GM13977 (cell line): ENCODE measurements at places on chromosomes 3 and 15.

DNA sequence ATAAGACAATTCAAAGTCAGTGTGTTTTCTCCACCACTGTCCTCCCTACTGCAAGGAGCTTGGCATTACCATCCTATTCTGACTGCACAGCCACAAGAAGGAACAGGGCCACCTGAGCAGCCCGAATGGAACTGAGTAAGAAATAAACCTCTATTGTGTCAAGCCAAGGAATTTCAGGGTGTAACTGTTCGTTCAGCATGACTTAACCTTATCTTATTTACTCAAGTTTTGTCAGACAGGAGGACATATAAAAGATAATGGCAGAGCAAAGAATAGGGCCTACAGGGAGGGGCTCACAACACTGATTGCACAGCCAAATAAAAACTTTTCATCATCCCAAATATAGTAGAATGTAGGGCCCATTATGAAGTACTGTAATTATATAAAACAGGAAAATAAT, 236.1 kb downstream of the NEK10 start:
- DNase-seq: no peak

- DNase-seq: no peak
Observed at GRCh38 chr15:29870495-29871151, 48.4 kb upstream of the TJP1 start.

DNA sequence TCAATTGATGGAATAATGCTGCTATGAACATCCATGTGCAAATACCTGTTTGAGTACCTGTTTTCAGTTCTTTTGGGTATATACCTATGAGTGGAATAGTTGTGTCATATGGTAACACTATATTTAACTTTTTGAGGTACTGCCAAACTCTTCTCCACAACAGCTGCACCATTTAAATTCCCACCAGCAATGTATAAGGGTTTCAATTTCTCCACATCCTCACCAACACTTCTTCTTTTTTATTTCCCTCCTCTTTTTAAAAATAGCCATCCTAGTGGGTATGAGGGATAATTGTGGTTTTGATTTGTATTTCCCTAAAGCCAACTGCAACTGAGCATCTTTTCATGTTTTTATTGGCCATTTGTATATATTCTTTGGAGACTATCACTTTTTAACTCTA, 31.3 kb upstream of the ARHGEF3 start:
- DNase-seq: no peak

DNA sequence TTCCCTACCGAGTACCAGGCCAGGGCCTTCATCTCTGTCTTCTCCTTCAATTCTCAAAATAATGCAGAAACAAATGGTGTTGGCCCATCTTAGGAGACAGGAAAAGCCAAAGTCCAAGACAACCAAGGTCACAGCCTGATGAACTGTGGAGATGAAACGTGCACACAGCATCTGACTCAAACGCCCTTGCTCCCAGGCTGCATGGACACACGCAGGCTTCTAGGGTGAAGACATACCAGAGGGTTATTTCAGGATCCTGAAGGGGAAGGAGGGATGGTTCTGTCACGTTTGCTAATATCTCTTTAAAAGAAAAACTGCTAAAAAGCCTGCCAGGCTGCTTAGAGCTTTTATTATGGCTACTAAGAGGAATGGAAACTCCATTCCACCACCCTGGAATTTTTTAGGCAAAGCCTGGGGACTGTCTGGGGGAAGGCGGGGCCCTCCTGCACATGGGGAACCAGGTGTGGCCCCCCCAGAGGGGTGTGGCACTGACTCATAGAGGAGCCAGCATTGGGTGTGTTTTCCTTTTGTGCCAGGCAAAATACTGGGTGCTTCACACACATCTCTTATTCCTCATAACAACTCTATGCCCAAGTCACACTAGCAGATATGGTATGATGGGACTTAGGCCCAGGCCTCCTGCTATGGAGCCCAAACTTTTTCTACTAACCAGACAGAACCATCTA, 62.9 kb downstream of the UMPS start:
- DNase-seq: no peak

- DNase-seq: no peak
Observed at GRCh38 chr3:152184971-152185686, 83.6 kb upstream of the MBNL1 start.

DNA sequence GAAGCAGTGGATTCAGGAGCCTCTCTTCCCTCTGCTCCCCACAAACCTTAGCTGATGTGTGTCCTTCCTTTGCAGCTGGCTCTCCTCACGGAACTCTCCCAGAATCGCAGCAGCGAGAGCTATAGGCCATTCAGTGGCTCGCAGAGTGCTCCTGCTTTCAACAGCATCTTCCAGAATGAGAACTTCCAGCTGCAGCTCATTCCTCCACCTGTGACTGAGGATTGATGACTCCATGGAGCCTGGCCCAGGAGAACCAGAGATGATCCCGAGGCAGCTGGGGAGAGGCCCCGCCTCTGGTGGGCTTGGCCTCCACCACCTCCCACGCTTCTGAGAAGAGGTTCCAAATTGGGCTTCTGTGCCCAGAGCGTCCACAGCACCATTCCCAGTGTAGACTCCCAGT, 101.1 kb downstream of the C3orf70 start:
- no peak for DNase-seq

- DNase-seq: no peak
Observed at GRCh38 chr3:161560008-161560637, 63.5 kb downstream of the OTOL1 start.

GRCh38 chr3:129014148-129014547, 13.0 kb downstream of the EFCC1 start:
- DNase-seq: no peak

DNA sequence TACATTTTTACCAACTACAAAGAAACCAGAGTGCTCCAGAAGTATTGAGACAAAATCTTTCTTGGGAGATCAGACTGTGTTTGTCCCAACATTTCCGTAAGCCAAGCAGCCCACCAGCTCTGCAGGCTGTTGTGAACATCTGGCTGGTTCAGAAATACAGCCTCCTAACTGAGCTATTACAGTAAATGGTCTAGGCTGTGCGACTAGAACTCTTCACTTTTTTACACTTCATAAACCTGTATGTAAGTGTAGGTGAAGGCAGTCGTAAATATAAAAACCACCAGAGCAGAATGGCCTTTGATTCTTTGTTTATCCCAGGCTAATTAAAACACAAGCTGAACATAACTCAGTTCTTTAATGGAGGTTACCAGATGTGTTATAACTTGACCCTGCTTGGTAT, 235.3 kb downstream of the ARRDC4 start:
- no peak for DNase-seq

DNA sequence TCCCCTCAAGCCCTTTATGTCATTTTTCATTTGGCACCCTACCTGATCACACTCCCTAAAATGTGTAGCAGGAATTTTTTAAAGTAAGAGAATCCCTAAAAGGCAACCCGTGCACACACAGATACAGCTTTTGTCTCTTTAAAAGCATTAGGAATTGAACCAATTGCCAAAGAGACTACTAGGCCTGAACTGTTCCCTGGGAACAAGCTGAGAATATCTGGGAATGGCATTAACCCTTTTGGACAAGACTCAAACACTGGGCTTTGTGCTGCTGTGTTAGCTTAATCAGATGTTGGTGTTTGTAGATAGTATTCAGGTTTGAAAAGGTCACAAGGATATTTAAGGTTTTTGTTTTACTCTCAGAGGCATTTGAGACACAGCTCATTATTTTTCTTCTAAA, 414.4 kb upstream of the PDZRN3 start:
- no peak for DNase-seq

DNA sequence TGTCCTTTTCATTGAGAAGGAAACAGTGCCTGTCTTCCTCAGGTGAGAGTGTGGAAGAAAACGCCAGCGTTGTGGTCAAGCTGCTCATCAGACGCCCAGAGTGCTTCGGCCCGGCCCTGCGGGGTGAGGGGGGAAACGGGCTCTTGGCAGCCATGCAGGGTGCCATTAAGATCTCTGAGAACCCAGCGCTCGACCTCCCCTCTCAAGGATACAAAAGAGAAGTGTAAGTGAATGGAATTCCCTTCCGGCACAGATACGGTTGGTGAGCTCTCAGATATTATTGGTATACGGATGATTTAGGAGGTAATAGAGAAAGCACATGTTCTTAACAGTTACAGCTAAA, 245.7 kb upstream of the CHRM5 start:
- no peak for DNase-seq

DNA sequence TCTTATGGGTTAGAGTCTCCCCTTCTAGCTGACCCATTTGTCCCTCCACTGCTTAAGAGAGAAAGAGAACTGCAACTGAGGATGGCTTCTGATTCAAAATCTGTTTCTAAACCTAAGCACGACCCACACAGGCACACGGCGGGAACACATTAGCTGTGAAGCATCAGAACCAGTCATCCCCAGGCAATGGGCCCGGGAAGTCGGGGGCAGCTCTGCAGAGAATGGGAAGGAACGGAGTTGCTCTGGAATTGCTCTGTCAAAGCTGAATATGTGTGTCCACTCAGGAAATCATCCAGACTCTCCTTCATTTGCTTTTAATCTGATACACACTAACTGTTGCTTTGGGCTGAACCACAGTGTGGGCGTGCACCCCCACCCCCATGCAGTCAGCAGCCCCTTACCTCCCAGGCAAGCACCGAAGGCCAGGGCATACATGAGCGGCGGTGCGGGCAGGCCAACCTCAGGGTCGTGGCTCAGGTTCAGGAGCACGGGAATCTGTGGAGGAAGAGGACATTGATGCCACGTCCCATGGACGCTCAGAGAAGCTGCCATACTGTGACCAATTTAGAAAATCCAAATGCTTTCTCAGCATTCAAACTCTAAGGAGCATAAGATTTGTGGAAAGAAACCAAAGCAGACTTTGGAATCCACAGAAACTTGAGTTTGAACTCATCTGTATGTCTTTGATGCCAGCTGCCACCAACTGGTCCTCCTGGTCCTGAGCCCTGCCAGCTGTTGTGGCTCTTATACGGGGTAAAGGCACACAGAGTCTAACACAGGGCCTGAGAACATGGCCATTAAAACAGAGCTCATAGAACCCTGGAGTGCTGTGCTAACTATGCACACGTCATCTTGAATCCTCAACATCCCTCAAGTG, 247.9 kb downstream of the OCA2 start:
- DNase-seq: no peak

GRCh38 chr3:23159929-23160328, 43.2 kb upstream of the UBE2E2 start:
- no peak for DNase-seq

- DNase-seq: no peak
Observed at GRCh38 chr3:39103791-39104552, 3.5 kb downstream of the GORASP1 start.

DNA sequence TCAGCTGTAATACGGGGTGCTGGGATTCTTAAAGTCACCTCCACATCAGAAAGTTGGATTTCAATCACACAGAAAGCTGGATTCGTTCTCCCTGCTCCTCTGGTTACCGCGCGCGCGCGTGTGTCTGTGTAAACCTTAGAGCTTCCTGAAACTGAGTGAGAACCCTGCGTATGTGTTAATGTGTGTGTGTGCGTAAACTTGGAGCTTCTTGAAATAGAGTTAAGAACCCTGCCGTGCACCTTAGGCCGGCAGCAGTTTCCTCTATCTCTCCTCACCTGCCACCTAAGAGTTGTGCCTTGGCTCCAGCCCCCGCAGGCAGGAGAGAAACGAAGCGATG, 531 bp downstream of the LZTFL1 start:
- no peak for DNase-seq

GRCh38 chr15:31046759-31047359, 54.7 kb downstream of the TRPM1 start:
- no peak for DNase-seq

GRCh38 chr3:4749567-4750002, 229.7 kb upstream of the BHLHE40 start:
- DNase-seq: no peak

DNA sequence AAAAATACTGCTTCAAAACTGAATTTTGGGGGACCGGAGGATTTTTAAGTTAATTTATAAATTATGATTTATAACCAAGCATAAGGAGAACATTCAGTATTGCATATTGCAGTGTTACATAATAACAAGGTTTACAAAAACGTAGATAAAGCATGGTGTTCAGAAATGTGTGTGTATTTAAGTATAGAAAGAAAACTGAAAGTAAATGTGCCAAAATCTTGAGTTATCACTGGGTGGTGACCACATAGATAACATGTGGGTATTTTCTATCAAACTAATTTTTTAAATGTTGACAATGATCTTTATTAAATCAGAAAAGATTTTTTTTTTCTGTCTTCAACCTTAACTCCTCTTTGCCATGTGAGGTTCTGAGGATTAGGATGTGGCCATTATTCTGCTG, 32.6 kb downstream of the EIF2AK4 start:
- no peak for DNase-seq

DNA sequence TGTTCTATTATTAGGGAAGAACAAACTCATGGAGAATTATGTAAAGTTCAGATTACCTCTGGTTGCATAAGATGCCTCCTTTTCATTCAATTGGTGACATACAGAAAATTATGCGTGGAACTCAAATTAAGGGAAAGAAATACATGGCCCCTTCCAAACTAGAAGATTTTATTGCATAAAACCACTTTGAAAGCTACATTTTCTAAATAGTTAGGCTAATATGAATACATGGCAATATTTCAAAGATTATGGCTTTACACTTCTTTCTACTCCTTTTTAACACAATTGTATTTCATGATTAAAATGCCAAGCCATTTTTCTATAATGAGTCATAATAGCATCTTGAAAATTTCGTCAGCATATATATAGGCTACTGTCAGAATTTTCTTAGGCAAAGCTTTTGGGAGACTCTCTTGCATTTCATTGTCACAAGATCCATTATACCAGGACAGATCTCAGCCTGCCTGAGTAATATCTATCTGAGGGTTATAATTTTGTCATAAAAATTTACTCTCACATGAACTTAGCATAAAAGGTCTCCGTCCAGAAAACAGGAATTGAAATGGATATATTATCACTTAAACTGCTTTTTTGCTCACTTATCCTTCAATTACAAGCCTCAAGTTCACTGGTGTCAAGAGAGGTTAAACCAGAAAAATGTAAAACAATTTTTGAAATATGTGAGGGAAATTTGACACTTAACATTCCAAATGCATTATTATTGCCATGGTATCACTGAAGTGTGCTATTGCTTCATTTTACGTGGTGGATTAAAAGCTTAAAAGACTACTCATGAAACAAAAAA, 37.1 kb downstream of the CPA3 start:
- no peak for DNase-seq
